ENCODE measurements at places on chromosomes 5 and 9.

- no peak for DNase-seq
Measured at GRCh38 chr5:61625137-61625561, 293.1 kb downstream of the ZSWIM6 start.

GRCh38 chr9:134007150-134007549 lies 15.0 kb upstream of the VAV2 start:
- no peak for DNase-seq

- no peak for DNase-seq
Measured at GRCh38 chr9:123749580-123750202, 180.2 kb downstream of the DENND1A start.

DNA sequence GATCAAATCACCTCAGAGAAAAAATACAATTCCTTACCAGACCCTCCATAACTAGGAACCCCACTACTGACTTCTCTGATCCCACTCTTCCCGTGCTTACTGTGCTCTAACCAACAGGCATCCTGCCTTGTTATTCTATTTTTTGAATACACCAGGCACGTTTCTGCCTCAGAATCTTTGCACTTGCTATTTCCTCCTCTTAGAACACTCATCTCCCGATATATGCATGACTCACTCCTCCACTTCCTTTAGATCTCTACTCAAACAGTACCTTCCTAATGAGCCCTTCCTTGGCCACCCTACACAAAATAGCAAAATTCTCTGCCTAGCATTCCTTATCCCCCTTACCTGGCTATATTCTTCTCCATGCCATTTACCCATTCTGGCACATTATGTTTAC lies 43.9 kb downstream of the MAPKAP1 start:
- DNase-seq: peak; percentile 72

GRCh38 chr9:79061752-79062616 lies 509.8 kb upstream of the TLE4 start:
- DNase-seq: no peak

GRCh38 chr9:70609542-70610286 lies 195.3 kb upstream of the KLF9 start:
- DNase-seq: no peak

- DNase-seq: no peak
Measured at GRCh38 chr5:138989720-138990119, 114.6 kb upstream of the LRRTM2 start.

DNA sequence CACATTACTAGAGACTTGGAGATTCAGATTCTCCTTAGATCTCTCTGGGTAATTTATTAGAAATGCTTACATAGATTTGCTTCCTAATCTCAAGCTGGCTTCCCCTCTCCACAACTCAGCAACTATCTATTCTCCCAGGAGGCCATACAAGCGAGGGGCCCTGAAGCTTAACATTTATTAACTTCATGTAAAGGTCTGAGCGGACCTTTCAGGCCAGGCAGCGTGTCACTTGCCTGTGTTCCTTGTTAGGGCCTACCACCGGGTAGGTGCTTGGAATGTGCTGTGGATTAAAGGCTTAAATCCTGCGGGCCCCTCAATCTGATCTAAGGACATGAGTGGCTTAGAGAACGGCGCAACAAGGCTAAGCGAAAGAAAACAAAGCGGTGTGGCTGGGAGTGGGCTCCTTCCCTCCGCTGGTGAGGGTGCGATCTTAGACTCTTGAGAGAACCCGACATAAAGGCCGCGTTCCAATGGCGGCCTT lies 712 bp upstream of the HSPA4 start:
- DNase-seq: no peak

GRCh38 chr5:124755041-124755440 lies 8.6 kb upstream of the ZNF608 start:
- DNase-seq: no peak

- no peak for DNase-seq
Measured at GRCh38 chr5:154086641-154087040, 47.9 kb downstream of the MFAP3 start.

- peak; percentile 58 for DNase-seq
Measured at GRCh38 chr5:177303925-177304391, 359 bp downstream of the PRELID1 start.

DNA sequence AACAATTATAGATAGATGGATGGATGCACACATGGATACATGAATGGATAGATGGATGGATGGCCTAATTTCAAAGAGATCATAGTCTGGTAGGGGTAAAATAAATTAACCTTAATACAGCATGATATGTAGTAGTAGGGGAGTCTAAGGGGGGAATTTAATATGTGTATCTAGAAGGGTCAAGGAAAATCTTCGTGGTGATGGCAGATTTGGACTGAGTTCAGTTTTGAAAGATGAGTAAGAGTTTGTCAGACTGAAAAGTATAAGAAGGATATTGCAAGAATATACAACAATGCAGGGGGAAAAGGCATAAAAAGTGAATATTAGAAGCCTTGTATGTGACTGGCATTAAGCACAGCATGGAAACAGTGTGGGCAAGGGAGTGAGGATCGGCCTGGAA lies 98.7 kb downstream of the ZNF462 start:
- DNase-seq: no peak

GRCh38 chr5:38540314-38540713 lies 16.1 kb downstream of the LIFR start:
- no peak for DNase-seq

DNA sequence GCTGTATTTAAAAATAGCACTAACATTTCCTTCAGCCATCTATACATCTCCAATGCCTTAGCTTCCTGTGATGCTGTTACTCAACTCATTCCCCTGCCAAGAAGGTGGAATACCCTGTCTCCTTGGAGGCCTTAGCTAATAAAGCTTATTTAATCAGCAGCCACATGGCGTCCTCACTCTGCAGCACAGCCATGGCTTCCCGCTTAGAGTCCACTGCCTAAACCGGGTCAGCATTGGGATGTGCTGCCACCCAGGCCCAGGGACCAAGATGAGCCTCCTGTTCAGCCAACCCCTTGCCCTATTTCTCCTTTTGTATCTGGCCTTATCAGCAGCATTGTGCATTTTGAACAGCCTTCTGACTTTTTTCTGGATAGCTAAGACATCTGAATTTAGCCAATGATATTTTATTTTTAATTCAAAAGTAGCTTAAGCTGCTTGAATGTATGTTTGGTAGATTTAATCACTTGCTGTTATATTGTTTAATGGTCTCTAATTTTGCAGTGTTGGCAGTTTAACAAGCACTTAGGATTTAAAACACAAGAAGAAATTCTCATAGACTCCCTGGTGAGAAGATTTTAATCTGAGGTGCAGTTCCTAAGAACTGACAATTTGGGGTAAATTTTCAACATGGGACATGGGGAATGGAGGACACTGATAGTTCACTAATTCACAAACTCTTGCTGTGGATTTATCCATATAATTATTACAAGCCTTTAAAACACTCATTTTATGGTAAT lies 113.0 kb downstream of the RPS23 start:
- DNase-seq: no peak

DNA sequence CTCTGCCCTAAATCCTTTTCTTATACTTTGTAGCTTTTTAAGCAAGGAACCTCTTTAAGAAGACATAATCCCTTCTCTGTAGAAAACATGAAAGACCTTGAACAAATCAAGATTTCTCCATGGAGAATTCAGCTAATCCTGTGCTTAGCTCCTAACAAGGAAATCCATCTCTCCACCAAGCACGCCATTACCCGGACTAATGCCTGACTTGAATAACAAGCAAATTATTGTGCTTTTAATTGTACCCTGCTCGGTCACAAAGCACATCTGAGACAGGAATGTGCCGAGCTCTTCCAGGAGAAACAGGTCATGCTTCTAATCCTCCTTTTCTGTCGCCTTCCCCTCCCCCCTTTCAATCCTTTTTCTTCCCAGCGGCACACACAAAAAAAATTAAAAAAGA lies 141.3 kb downstream of the PSAT1 start:
- DNase-seq: no peak

GRCh38 chr9:130962418-130963316 lies 23.6 kb upstream of the FIBCD1 start:
- peak; percentile 84 for DNase-seq

DNA sequence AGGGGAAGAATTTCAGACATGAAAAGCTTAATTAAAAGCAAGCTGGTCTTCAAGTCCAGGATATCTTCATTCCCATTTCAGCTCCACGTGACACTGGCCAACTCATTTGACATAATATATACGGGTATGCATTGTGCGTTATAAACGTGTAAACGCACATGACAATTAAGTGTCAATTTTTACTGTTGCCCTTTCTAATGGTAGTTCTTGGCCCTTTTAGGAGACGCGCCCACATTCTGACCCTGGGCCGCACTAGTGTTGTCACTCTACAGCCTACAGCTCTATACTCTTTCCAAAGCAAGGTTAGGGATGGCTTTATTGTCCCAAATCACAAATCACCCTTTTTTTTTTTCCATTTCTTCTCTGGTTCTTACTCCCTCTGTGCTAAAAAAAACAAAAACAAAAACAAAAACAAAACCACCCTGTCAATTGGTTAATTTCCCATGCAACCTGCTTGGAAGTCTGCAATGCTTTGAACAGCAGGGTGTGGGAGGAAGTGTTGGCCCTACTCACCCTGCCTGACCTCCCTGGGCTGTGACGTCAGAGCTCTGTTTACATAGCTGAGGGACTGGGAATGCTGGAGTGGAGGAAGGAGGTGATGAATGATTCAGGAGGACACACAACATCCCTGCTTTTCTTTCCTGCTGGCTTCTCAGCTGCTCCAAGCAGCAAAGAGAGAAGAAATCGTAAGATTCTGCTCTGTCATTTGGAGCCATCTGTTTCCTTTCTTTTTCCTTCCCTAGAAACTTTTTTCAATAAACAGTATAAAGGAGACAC lies 19.3 kb downstream of the RFK start:
- peak; percentile 40 for DNase-seq

- DNase-seq: no peak
Measured at GRCh38 chr5:125639858-125640257, 783.4 kb upstream of the GRAMD2B start.

DNA sequence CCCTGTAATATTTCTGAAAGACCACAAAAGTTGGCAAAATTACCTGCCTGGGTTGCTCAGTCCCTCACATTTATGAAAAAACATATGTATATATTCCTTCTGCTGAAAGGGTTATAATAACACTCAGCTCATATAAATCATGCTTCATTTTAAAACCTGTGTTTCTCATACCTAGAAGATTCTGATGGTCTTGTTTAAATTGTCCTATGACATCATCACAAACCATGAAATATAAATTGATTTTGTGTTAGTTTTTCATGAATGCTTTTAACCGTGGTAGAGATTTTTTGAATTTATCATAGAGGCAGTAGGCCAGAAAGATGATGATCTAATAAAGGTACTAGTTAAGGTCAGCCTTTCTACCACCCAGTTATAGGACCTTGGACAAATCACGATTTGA lies 31.4 kb downstream of the SRFBP1 start:
- no peak for DNase-seq

DNA sequence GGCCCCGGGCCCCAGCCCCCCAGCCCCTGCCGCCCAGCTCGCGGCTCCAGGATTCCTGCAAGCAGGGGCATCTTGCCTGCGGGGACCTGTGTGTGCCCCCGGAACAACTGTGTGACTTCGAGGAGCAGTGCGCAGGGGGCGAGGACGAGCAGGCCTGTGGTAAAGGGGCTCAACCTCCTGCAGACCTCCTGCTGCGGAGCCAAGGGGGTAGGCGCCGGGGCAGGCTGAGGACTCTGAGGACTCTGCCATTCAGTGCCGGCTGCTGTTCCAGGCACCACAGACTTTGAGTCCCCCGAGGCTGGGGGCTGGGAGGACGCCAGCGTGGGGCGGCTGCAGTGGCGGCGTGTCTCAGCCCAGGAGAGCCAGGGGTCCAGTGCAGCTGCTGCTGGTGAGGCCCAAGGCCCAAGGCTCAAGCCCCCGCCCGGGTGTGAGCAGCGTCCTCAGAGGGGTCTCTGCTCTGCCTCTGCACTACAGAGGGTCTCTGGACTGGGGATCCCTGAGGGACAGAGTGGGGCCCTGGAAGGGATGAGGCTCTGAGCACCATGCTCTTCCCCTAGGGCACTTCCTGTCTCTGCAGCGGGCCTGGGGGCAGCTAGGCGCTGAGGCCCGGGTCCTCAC lies 3.4 kb downstream of the MAMDC4 start:
- DNase-seq: no peak

GRCh38 chr5:92599217-92599810 lies 981.7 kb downstream of the NR2F1-AS1 start:
- no peak for DNase-seq

DNA sequence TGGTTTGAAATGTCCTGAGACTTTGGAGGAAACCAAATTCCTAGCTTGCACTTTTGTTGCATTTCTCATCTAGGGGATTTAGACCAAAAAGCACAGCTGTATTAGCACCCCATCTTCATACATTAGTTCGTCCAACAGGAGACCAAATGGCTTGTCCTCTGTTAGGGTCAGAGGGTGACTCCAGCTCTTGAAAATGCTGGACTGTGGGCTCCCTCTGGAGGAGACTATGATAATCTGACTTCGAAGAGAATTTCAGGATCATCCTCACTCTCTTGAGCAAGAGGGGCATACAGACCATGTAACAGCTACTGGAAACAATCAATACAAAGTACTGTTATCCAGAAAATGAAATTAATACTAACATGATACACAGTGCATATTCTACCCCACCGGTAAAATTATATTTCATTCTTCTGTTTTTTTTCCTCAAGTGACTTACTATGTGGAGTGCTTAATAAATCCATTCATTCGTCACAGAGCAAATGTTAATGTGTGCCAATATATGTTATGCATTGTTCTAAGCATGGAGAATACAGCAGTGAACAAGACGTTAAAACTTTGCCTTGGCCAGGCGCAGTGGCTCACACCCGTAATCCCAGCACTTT lies 63.7 kb upstream of the PPP2CA start:
- peak; percentile 73 for DNase-seq
